ENCODE measurements at places on chromosomes 5 and 9. TPM values are rescaled to one million over a fixed set of nuclear protein-coding genes. Genes with fewer than 3 reads are reported as not detected.

Gene GMCL2
- not detected for total RNA-seq

Gene SPATA24
- 4.6 TPM for total RNA-seq

Gene GNA14
- total RNA-seq: not detected

Gene NAIF1
- total RNA-seq: 10.1 TPM

Gene PLPP7
- not detected for total RNA-seq

Gene DMRT1
- not detected for total RNA-seq

Gene GRXCR2
- not detected for total RNA-seq

Gene SLCO6A1
- total RNA-seq: not detected

Gene TAF11L4
- total RNA-seq: not detected

Gene OBP2B
- not detected for total RNA-seq

Gene ECM2
- total RNA-seq: 1.4 TPM

Gene FBXO4
- 6.5 TPM for total RNA-seq

Data from tracheal epithelial cell (primary cell).